ENCODE measurements at places on chromosomes 4 and X.
A peak's percentile ranks its signal among the peaks of the same experiment; 100 is the strongest.

DNA sequence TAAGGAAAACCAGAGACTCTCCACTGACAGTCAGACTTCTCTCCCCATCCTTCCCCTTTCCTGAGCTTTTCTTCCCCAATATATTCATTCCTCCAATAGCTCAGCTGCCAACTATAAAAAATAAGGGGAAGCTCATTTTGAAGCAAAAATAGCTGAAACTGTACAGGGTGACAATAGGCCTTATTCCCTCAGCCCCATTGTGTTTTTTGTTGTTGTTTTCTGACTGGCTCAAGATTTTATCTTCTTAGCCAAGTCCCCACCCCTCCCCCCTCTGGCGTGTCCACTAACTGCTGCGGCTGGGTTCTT, 26.2 kb downstream of the PRPS1 start:
- no peak for DNase-seq

DNA sequence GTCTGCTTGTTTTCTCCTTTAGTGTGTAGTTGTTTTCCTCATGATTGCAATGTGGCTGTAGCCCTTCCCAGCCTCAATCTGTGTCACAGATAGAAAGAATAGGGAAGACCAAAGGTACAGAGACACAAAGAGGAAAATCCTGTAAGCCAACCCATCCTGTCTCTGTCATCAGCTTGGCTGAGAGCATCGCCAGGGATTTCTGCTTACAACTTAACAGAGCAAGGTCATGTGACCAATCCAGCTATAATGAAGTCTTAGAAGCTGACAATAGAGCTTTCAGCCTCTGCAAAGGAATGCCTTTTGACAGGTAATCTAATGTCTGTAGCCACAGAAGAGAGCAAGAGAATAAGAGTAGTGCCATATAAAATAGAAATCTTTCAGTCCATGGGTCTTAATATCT, 1598.0 kb upstream of the AGA start:
- DNase-seq, result no peak

- peak; percentile 67 for DNase-seq
Observed at GRCh38 chrX:153582896-153583295, 16.0 kb downstream of the CCNQ start.

DNA sequence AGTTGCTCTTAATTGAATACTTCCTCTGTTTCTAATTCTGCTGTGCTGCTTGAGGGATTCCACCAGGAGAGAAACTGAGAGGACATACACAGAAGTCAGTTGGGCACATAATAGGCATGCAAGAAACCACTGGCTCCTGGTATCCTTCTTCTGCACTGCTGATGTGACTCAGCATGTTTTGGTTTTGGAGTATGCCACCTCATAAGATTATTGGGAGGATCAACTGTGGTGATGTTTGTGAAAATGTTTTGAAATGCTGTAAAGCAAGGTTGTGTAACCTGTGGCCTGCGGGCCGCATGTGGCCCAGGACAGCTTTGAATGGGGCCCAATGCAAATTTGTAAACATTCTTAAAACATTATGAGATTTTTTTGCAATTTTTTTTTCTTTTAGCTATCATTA, 119.6 kb downstream of the GATB start:
- DNase-seq, result no peak

- DNase-seq, result no peak
Observed at GRCh38 chrX:12921886-12922598, 15.6 kb downstream of the TLR8 start.

DNA sequence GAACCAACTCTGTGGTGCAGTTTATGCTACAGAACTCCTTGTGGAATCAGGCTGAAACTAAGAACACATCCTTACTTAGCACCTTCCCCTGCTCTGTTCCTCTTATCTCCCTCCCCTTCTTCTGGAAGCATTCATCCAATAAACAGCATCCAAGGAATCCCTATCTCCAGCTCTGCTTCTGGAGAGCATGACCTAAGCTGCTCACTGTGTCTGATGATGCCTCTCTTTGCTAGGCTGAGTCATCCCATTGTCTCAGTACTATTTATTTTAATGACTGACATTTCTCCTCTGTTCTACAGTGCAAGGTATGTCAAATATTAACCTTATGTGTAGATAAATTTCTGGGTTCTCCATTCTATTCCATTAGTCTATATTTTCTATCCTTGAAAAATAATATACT, 71.2 kb downstream of the BEND2 start:
- DNase-seq, result no peak

DNA sequence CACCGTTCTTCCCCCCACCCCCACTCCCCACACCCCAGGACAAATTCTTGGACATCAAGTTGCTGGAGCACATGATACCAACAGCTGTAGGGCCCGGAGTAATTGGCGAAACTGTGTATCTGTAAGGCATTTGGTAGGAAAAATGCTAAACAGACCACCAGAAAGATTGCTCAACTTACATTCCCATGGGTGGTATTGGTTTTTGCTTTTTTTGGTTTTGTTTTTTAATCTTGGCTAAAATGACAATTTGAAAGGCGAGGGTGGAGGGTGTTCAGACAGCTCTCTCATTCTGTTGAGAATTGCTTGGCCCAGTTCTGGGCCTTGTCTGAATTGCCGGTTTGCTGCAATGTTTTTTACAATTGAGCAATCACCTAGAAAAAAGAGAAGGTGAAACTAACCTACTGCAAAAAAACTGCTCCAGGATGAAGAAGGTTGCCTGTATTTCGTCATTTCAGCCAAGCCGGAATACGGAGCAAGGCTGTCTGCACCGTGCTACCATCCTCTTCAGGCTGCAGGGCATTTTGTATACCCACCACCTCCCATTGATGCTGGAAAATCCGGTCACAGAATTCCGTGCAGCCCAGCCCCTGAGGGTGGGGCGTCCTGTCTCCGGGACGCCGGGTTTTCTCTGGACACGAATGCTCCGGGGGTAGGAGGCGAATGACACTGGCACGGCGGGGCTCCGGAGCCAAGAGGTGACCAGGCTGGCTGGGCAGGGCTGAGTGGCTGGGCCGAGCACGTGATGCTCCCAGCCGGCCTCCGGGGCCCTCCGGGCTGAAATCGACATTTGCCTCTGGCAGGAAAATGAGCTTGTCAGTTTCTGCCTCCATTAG, at the start of gene CLCN4:
CLCN4 (plus strand) TSS at position 777 of the 833 bp plus-strand sequence. CDS start 28,058 bp downstream, outside the sequence.
- DNase-seq, result no peak

DNA sequence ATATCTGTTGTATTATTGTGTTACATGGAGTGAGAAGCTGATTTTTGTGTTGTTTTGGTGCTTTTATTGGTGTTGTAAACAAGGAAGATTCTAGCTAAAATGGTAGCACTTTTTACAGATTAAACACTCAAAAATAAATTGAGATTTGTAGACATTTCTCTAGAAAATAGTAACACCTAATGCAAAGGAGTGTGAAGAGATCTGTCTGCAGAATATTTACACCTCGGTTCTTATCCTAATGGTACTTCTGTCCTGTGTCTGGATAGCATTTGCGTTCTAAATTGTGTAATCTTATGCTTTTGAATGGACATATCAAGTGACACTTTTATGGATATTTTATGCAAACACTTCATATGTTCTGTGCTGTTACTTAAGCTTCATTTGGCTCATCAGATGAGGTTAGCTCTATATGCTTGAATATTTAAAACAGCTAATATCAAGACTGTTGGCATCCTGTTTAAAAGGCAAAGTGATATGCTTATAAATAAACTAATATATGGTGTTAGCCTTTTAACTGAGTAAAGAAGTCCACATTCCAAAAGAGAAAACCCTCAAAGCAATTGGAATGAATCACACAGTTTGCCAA, 6.0 kb downstream of the PCDH7 start:
- DNase-seq, result no peak

DNA sequence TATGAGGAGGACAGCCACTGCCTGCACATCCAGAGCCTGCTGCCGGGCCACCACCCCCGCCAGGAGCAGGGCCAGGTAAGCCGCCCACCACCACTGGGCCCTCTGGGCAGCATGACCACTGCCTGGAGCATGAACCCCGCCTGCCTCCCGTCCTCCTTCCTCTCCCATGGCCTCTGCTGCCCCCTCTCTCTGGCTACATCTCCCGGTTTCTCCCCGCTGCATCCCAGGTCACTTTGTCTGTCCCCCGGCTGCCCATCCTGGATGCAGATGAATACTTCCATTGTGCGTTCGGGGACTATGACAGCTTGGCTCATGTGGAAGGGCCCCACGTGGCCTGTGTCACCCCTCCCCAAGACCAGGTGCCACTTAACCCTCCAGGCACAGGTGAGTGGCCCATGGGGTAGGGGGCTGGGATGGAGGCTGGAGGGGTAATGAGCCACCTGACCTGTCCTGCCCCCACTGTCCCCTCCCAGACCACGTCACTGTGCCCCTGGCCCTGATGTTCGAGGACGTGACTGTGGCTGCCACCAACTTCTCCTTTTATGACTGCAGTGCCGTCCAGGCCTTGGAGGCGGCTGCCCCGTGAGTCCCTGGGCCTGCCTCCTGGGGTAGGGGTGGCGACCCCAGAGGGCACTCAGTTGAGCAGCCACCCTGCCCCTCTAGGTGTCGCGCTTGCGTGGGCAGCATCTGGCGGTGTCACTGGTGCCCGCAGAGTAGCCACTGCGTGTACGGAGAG, 6.0 kb downstream of the PLXNB3 start:
- DNase-seq, result no peak

- DNase-seq, result no peak
Observed at GRCh38 chr4:3784454-3785291, 18.5 kb downstream of the ADRA2C start.

DNA sequence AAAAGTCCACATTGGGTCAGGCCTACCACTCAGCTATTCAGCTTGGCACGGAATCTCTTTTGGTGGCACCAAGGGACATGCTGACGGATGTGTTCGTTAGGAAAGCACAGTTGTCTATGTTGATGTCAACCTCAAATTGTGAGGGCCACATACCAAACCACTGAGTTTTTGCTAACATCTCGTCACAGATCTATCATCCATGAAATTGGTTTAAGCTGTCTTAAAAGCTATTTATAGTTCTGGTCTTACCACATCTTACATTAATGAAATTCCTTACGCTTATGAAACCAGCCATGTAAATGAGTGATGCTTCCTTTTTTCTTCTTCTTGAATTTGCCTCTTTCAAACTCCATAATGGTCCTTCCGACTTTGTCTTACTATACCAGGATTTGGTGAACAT, 101.5 kb downstream of the MGST2 start:
- no peak for DNase-seq

GRCh38 chr4:13887010-13887409, 259.5 kb upstream of the BOD1L1 start:
- no peak for DNase-seq

DNA sequence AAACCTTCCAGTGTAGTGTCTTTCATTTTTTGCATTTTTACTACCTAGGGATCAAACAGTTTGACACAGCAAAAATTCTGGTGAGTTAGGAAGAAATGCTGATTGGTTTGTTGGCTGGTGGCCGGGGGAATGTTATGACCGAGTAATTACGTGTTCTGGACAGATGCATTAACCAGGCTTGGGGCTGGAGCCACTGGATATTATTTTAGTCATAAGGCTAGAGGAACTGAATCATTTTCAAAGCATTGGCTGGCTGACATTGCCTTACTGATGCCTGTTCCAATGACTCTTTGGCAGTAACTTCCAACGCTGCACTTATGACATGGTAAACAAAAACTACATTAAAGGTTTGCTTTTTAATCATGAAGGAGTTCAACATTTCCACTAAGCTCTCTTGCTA, 84.6 kb downstream of the FBXO8 start:
- DNase-seq, result no peak

DNA sequence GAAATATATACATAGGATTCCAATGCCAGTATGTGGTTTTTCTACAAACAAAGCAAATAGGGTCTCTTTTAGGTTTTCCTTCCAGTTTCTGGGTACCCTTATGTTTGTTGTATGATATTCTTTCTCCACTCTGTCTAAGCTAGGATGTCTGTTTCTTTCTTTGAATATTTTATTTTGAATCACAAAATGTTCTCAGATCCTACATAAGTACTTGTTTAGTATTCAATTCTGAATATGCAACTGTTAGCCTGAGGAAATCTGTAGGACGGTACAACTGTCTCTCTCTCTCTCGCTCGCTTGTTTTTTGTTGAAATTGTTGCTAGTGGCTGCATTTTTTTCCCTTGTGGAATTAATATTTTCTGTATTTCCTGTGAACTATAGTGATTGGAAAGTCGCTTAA, 163.2 kb downstream of the CCSER1 start:
- DNase-seq, result no peak

GRCh38 chr4:15891312-15891711, 47.2 kb downstream of the FGFBP1 start:
- DNase-seq, result no peak

DNA sequence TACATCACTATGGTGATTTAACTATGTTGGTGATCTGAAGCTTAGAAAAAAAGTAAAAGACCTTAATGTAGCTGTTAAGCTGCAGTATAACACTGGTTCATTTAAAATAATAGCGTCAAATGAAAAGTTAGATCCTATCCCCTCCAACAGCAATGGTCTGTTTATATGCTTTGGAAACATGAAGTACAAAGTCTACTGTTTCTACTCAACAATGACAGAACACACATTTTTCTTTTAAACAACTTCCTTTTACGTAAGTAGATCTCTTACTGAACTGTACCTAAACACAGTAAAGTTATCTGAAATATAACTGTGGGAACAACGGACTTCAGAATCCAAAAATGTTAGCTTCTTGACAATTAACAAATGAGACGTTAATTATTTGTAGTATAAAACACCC, 35.3 kb downstream of the BOD1L1 start:
- DNase-seq, result no peak

GRCh38 chrX:100265179-100265578, 144.9 kb downstream of the PCDH19 start:
- no peak for DNase-seq

- DNase-seq, result no peak
Observed at GRCh38 chrX:55007656-55008055, 7.5 kb downstream of the APEX2 start.

GRCh38 chr4:7147661-7148310, 44.6 kb upstream of the SORCS2 start:
- DNase-seq, result no peak

DNA sequence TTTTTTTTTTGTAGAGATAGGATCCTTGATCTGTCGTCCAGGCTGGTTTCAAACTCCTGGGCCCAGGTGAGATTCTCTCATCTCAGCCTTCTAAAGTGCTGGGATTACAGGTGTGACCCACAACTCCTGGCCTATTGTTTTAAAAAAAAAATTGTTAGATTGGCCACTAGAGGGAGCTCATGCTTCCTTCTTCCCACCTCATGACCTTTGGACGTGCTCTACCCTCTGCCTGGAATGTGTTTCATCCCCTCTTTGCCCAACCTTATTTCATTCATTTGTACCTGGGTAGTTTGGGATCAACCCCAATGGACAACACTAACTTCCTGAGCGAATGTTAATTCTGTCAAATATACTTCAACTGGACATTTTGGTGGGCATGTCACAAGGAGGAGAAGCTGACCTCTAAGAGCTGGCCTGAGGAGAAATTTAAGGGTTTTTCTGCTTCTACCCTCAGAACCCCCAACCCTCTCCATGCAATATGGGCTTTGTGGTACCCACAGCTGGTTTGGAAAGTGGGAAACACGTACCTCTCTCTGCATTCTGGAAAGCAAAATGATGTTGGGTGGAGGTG, 6.4 kb downstream of the PPEF2 start:
- no peak for DNase-seq

DNA sequence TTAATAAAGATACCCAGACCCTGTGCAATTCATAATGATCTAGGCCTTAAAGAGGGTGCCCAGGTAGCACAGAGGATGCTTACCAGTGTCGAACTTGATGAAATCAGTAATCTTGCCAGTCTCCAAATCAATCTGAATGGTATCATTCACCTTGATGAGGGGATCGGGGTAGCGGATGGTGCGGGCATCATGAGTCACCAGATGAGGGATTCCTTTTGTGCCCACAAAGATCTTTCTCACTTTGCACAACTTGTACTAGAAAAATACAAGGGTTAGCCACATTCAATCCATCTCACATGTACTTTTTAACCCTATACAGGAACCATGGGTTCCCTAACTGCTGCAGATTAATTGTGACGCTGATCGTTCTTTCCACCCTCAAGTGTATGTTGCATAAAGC, 3.3 kb downstream of the RPS4X start:
- DNase-seq, result no peak

GRCh38 chrX:137313627-137314026, 252.3 kb upstream of the ZIC3 start:
- DNase-seq, result no peak

Data from CD4-positive, alpha-beta T cell treated with Interleukin-4 for 1 hour (primary cell).